ENCODE measurements at places on chromosomes 3 and 15. TPM values are rescaled to one million over a fixed set of nuclear protein-coding genes. Genes with fewer than 3 reads are reported as not detected.

The CEP152 gene
- 3.4 TPM for total RNA-seq

The CFAP161 gene
- total RNA-seq, result 0.50 TPM

The PCOLCE2 gene
- total RNA-seq, result 0.92 TPM

The ZNF80 gene
- total RNA-seq, result not detected

The CCDC66 gene
- total RNA-seq, result 9.7 TPM

The SIDT1 gene
- not detected for total RNA-seq

The CNTN4 gene
- not detected for total RNA-seq

The HIGD1A gene
- 121 TPM for total RNA-seq

The GASK1A gene
- total RNA-seq, result not detected

The FOXL2 gene
- total RNA-seq, result 6.2 TPM

The PLCD1 gene
- total RNA-seq, result 14.6 TPM

The SPINK8 gene
- total RNA-seq, result not detected

The RNF123 gene
- 41.0 TPM for total RNA-seq

The ADCY5 gene
- 0.24 TPM for total RNA-seq

The VGLL3 gene
- 159 TPM for total RNA-seq

The ITIH4 gene
- 1.4 TPM for total RNA-seq

The DGKG gene
- 0.21 TPM for total RNA-seq

The TMEM207 gene
- not detected for total RNA-seq

The SLC51B gene
- not detected for total RNA-seq

The WDR93 gene
- not detected for total RNA-seq

The RBPMS2 gene
- 0.11 TPM for total RNA-seq

The SLC6A1 gene
- total RNA-seq, result not detected

The SAMMSON gene
- not detected for total RNA-seq

The STXBP5L gene
- 0.08 TPM for total RNA-seq

The PLA2G4D gene
- not detected for total RNA-seq

The PAQR5 gene
- 1.0 TPM for total RNA-seq

The ERICH6 gene
- not detected for total RNA-seq

The SLC28A2 gene
- total RNA-seq, result not detected

The TUSC7 gene
- total RNA-seq, result not detected

The BSN gene
- total RNA-seq, result 0.08 TPM

The P2RY14 gene
- total RNA-seq, result not detected

The BOC gene
- 13.5 TPM for total RNA-seq

The GOLGA6L4 gene
- total RNA-seq, result 1.3 TPM

The PRSS50 gene
- not detected for total RNA-seq

The CLDN1 gene
- 0.77 TPM for total RNA-seq

The CPNE9 gene
- not detected for total RNA-seq

The FETUB gene
- total RNA-seq, result not detected

The NRG4 gene
- total RNA-seq, result not detected

The USP19 gene
- total RNA-seq, result 44.0 TPM

The TWF2 gene
- total RNA-seq, result 77.3 TPM

The INTS14 gene
- total RNA-seq, result 28.9 TPM

The CD96 gene
- not detected for total RNA-seq

The LRRC31 gene
- not detected for total RNA-seq

The DRD3 gene
- not detected for total RNA-seq

The PLSCR2 gene
- total RNA-seq, result not detected

The CCK gene
- total RNA-seq, result not detected

The DYNLT2B gene
- 14.6 TPM for total RNA-seq

The IGDCC3 gene
- not detected for total RNA-seq

The TM4SF1 gene
- 10.7 TPM for total RNA-seq

The FOXB1 gene
- total RNA-seq, result not detected

The CHRM5 gene
- total RNA-seq, result not detected

The BFSP2 gene
- total RNA-seq, result not detected

The CERS3 gene
- not detected for total RNA-seq

The STAB1 gene
- not detected for total RNA-seq

The FBXO40 gene
- total RNA-seq, result not detected

The DNAH1 gene
- total RNA-seq, result 1.7 TPM

The DPPA2 gene
- not detected for total RNA-seq

All from HFFc6 (cell line).